ENCODE measurements at places on chromosomes 6 and 20.

DNA sequence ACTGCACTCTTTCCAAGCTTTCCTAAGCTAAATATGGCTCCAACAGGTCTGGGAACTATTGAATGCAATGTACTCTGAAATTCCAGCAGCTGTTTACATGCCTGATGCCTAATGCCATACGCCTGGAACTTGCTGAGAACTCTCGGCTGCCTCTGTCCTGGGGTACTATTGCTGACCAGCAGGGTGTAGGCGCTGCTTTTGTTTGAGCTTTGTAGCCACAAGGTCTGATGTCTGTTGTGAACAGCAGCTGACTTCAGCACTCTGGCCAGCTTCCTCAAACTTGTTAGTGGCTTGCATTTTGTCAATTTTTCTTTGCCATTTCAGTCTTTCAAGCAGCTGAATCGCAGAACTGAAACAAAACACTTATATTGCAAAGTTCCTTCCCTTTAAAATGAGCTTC lies 26.7 kb downstream of the SAYSD1 start:
- no peak for DNase-seq

- peak; percentile 31 for DNase-seq
Measured at GRCh38 chr6:46419576-46420002, 71.7 kb downstream of the RCAN2 start.

GRCh38 chr20:25686081-25687067 lies 10.3 kb downstream of the ZNF337 start:
- DNase-seq: no peak

- no peak for DNase-seq
Measured at GRCh38 chr6:166361077-166361429, 18.7 kb upstream of the SFT2D1 start.

- no peak for DNase-seq
Measured at GRCh38 chr6:9927275-9927674, 487.6 kb downstream of the TFAP2A start.

GRCh38 chr20:14454296-14454695 lies 116.9 kb upstream of the FLRT3 start:
- DNase-seq: no peak

DNA sequence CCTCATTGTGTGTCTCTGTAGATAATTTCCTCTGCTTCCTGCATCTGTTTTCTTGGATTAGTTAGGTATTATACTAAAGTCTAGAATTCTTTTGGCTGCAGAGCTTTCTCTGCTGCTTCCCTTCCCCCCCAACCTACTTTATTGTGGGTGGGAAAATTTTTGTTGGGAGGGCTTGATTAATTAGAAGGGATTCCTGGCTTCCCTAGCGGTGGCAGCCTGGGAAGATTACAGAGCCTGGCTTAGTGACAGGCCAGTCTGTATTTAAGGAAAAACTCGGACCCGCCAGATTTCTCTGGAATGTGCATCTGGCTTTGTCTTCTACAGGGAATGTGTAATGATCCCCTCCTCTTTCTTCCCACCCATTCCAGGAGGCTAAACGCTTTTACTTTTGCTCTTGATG lies 31.2 kb downstream of the SLX4IP start:
- no peak for DNase-seq

DNA sequence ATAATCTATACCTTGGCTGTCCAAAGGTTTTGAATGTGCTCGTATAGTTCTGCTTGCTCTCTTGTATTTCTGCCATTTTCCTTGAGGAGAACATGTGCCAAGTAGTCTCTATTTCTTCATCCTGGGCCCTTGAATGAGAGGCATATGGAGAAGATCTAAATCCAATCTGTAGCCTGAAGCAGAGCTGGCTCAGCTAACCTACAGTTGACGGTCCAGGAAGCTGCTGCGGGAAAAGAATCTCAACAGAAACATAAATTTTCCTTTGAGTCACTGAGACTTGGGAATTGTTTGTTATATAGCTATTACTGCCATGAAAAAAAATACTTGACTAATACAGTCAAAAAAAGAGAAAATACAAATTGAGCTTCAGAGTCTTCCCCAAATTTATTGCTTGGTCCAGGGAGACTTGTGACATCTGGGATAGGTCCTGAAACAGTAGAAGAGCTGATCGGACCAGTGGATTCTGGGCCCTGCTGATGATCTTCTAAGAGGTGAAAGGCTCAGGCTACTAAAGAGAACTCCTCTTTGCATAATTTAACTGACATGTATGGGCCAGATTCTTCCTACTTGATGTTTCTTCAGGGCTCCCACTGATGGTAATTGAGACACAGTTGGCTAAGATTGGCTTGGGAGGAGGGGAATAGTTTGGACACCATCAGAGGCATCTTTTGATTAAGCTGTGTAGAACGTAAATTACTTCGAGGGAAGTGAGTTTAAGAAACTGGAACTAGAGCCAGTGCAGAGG lies 29.9 kb upstream of the PLCB4 start:
- DNase-seq: no peak

DNA sequence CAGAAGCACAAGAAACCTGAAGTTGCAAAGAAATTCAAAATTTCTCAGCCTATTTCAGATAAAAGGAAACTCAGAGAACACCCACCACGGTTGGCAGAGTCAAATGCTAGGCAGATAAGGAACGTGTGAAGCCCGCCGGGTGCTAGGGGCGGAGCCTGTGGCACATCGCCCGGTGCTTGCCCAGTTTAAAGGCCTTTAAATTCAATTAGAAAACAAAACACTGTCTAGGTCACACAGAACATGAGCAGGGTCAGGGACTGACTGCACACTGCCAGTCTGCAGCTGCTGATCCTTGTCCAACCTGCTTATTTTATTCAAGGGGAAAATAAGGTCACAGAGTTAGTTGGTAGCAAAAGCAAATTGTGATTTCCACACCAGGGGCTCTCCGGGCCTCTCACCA lies 75.8 kb downstream of the PSMG4 start:
- no peak for DNase-seq

DNA sequence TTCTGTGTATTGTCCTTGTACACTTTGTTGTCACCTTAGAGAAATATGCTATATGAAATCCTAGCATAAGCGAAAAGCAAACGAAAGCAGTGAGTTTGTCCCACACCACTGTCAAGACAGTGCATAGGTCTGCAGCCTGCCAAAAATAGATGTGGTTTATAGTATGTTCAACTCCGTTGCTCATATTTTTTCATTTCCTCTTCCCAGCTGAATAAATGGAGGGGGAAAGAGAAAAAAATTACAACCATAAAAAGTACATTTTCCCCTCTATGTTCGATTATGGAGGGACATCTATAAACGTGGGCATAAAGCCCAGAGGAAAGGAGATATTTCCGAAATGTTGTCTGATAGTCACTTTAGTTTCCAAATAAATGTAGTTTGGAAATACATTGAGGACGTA lies 25.8 kb downstream of the PRL start:
- no peak for DNase-seq

DNA sequence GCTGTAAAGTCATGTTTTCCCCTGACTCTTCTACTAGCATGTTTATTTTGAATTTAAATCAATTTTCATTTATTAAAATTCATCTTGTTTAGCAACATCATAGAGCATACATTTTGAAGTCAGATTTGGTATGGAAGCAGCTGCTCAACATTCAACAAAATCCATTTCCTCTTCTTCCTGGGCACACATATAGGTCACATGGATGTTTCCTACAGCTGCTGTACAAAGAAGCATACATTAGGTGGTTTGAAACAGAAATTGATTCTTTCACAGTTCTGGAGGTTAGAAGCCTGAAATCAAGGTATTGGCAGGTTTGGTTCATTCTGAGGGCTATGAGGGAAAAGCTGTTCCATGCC lies 495.2 kb downstream of the RFPL4B start:
- no peak for DNase-seq

GRCh38 chr6:169957351-169957963 lies 206.0 kb downstream of the ERMARD start:
- DNase-seq: no peak

DNA sequence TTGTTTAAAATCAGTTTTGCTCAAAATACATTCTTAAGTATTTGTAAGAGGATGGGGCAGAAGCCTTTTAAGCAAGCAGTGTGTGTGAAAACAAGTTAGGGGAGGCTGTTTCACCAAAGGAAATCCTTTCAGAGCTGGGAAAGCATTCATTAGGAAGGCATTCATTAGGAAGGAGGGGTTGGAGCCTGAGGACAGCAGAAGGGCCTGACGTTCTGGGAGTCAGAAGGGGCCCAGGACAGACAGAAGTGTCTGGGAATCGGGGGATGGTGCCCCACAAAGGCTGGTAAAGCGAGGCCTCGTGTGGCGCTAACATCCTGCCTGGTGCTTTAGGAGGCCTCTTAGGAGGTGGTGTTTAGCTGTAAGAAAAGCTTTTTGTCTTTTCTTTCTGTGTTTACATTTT lies 80.6 kb upstream of the NXT1 start:
- no peak for DNase-seq

GRCh38 chr6:33851959-33852358 lies 48.2 kb upstream of the MLN start:
- DNase-seq: no peak

- DNase-seq: no peak
Measured at GRCh38 chr6:13184089-13184468, 144.3 kb downstream of the TBC1D7 start.

DNA sequence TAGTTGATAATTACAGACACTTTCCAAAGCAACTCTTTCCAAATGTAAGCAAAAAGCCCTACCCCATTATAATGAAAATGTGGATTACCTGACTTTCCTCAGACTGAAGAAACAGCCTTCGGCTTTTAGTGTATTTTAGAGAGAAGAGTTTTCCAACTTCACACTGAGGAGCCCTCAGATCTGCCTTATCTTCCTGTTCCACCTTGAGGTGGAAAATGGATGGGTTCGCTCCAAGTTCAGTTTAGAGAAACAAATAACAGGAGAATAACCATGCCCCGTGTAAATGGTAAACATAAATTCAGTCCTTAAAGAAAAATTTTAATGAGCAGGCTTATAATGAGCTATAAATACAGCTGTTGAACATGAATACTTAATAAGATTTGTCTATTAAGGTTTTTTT lies 21.1 kb upstream of the MTHFD1L start:
- no peak for DNase-seq

DNA sequence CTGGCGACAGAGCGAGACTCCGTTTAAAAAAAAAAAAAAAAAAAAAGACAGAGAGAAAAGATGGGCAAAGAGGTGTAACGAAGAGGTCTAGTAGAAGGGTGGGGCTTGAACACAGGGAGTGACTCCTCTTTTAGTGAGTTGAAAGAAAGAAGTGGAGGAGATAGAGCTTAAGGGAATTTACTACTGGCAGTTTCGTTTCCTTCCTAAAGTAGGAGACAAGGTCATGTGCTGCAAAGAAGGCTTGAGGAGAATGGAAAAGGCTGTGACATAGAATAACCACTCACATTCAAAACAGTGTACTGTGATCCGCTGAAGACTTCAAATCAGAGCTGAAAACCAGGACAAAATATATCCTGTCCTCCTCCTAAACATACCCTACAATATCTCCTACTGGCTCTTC lies 63.8 kb upstream of the EIF2S2 start:
- DNase-seq: no peak
